Activated CD4-positive, alpha-beta memory T cell treated with anti-CD3 and anti-CD28 coated beads, Interleukin-2, amount 10 ng/mL, durations not matched to agents 7 days and 5 days (primary cell): ENCODE measurements at places on chromosomes 4 and X. TPM values are rescaled to one million over a fixed set of nuclear protein-coding genes. Genes with fewer than 3 reads are reported as not detected.

DNA sequence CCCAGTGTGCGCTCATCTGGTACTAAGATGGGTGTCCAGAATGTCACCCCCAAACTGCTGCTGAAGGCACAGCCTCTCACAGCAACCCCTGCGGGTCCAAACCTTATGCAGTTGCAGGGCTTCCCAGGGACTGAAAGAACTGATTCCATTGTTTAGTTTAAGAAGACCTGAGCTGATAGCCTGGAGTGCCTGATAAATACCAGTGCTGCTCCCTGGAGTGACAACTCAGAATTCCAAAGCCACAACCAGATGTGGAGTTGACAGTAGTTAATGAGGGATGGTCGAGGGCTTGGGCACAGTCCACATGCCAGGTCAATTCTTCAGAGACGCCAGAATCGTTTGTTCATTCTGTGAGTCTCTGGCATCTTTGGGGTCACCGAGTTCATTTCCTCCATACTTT is 71.2 kb downstream of the LNX1 start:
- H3K36me3 ChIP-seq: no peaks in the 10 kb centered on the region
- peaks cover 13% of the 10 kb centered on the region for H3K27me3 ChIP-seq
- H3K4me1 ChIP-seq: no peaks in the 10 kb centered on the region
- no peak for DNase-seq
- H3K27ac ChIP-seq: no peak overlapping the region
- no peak overlapping the region for H3K4me3 ChIP-seq

- no peak overlapping the region for H3K27ac ChIP-seq
- DNase-seq: no peak
- no peaks in the 10 kb centered on the region for H3K4me1 ChIP-seq
- H3K36me3 ChIP-seq: no peaks in the 10 kb centered on the region
- no peak overlapping the region for H3K4me3 ChIP-seq
These were observed 75.1 kb upstream of the CXorf66 start for GRCh38 chrX:140040386-140040785.

- H3K36me3 ChIP-seq: peaks cover 17% of the 10 kb centered on the region
- no peak overlapping the region for H3K27ac ChIP-seq
- peak; percentile 22 for DNase-seq
- no peak overlapping the region for H3K4me3 ChIP-seq
- H3K4me1 ChIP-seq: peaks cover 23% of the 10 kb centered on the region
These were observed 159.4 kb downstream of the ANTXR2 start for GRCh38 chr4:79913581-79913980.

GRCh38 chrX:88883200-88883599 is 136.2 kb downstream of the CPXCR1 start:
- H3K4me1 ChIP-seq: no peaks in the 10 kb centered on the region
- H3K27me3 ChIP-seq: no peaks in the 10 kb centered on the region
- H3K4me3 ChIP-seq: no peak overlapping the region
- no peak for DNase-seq
- H3K36me3 ChIP-seq: no peaks in the 10 kb centered on the region

DNA sequence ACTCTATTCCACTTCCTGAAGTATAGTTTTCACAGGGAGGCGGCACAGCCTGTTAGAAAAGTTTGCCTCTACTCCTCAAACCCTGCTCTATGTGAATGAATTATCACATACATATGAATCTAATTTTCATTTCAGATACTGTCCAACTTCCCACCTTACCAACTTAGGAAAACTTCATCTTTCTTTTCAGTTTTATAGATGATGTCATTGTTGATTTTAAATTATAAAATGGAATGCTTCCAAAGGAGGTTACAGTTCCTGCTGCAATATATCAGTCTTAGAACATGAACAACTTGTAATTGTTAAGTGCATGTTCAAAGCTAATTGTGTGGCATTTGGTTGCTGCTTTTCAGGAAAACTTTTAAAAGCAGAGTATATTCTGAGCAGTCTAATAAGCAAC is 92.4 kb downstream of the NEUROG2 start:
- DNase-seq: no peak
- no peak overlapping the region for H3K4me3 ChIP-seq
- H3K36me3 ChIP-seq: no peaks in the 10 kb centered on the region

GRCh38 chr4:87270144-87270543 is 49.7 kb upstream of the KLHL8 start:
- DNase-seq: no peak
- no peaks in the 10 kb centered on the region for H3K36me3 ChIP-seq
- peaks cover 11% of the 10 kb centered on the region for H3K27me3 ChIP-seq
- H3K4me3 ChIP-seq: no peak overlapping the region
- no peaks in the 10 kb centered on the region for H3K4me1 ChIP-seq

DNA sequence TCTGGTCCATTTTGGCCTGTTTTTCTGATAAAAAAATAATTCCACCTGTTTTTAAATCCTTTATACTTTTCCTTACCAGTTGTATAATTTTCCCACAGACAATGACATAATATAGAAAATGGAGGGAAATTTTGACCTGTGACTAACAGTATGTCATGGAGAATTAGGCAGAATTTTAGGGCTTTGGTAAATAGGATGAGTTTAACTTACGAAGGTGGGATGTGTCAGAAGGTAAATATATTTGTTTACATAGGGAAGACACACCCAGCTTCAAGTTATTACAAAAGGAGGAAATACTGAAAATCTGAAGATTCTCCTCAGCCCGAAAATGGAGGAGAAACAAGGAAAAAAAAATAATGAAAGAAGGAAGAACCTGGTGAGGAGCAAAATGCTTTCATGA is 64.6 kb upstream of the PPP3CA start:
- H3K27ac ChIP-seq: no peak overlapping the region
- no peak overlapping the region for H3K4me3 ChIP-seq
- H3K36me3 ChIP-seq: peaks cover 29% of the 10 kb centered on the region
- H3K27me3 ChIP-seq: peaks cover 7% of the 10 kb centered on the region

GRCh38 chrX:24796204-24796603 is 102.5 kb downstream of the POLA1 start:
- no peak for DNase-seq
- no peak overlapping the region for H3K4me3 ChIP-seq

DNA sequence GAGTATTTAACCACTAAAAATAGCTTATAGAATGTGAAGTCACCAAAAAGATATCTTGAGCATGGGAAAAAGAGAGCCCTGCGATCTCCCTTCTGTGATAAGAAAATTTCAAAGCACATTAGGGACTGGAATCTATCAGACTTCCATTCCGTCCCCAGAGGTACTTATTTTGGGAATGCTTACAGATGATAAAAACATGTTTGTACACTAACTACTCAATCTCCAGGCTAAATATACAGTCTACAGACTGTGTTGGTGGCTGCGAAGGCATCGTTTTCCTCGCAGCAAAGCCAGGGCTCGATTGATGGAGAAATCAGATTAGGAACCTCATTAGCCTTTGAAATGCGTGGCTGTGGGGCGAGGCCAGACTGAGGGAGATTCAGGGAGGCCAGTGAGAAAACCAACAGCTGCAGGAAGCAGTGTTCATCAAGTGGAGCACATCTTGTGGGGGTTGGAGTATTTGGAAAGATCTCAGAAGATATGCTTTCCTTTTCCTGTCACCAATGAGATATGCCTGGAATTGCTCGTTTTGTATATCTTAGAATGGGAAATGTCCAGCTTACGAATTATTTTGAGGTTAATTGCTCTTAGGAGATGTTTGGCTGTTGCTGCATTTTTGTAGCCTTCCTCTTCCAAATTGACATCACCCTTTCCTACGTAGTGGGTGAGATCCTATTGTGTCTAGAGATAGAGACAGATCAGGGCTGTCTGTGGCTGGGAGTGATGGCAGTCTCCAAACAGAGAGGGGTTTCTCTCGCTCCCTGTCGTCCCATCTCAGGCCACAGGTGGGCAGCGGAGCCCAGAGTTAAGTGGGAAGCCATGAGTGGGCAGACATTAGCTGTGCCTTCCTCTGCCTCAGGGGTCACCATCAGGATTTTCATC is 224.9 kb upstream of the FAT1 start:
- H3K4me1 ChIP-seq: no peaks in the 10 kb centered on the region
- H3K36me3 ChIP-seq: no peaks in the 10 kb centered on the region
- no peak for DNase-seq
- no peaks in the 10 kb centered on the region for H3K27me3 ChIP-seq
- H3K4me3 ChIP-seq: no peak overlapping the region

DNA sequence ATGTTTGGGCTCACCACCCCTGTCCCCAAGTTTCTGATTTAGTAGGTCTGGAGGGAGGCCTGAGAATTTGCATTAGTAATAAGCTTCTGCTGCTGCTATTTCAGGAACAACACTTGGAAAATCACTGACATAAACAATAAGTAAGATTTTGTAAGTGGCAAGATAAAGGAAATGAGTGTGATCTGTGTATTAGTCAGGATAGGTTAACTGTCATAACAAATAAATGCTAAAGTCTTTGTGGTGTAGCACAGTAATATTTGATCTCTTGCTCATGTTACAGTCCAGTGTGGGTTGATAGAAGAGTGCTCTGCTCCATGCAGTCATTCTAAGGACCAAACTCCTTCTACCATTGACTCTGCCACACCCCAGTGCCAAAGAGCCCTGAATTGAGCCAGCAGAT is 67.0 kb downstream of the NHS start:
- no peaks in the 10 kb centered on the region for H3K36me3 ChIP-seq
- no peak for DNase-seq
- H3K27me3 ChIP-seq: no peaks in the 10 kb centered on the region
- no peak overlapping the region for H3K27ac ChIP-seq
- H3K4me1 ChIP-seq: no peaks in the 10 kb centered on the region

- no peaks in the 10 kb centered on the region for H3K27me3 ChIP-seq
- no peaks in the 10 kb centered on the region for H3K36me3 ChIP-seq
- H3K4me3 ChIP-seq: no peak overlapping the region
- no peak for DNase-seq
- no peaks in the 10 kb centered on the region for H3K4me1 ChIP-seq
- no peak overlapping the region for H3K27ac ChIP-seq
These were observed 219.2 kb downstream of the KIT start for GRCh38 chr4:54877006-54877405.

- peak within 1 kb of the TSS; percentile 32 for H3K4me3 ChIP-seq
- H3K4me1 ChIP-seq: peaks cover 5% of the 10 kb centered on the region
- peaks cover 44% of the 10 kb centered on the region for H3K27me3 ChIP-seq
These were observed at the start of gene SLIT2 for GRCh38 chr4:20251796-20252655. Gene SLIT2 (plus strand): TSS chr4:20251905. CDS start chr4:20253816, 1,911 bp downstream.

- no peak for DNase-seq
- no peaks in the 10 kb centered on the region for H3K36me3 ChIP-seq
- H3K4me1 ChIP-seq: no peaks in the 10 kb centered on the region
- H3K27me3 ChIP-seq: no peaks in the 10 kb centered on the region
These were observed 47.0 kb downstream of the ASIC5 start for GRCh38 chr4:155819066-155819465.

- H3K4me1 ChIP-seq: peaks cover 30% of the 10 kb centered on the region
- DNase-seq: no peak
- peaks cover 36% of the 10 kb centered on the region for H3K27me3 ChIP-seq
- H3K27ac ChIP-seq: no peak overlapping the region
These were observed 31.8 kb downstream of the CPLX1 start for GRCh38 chr4:793941-794621.

DNA sequence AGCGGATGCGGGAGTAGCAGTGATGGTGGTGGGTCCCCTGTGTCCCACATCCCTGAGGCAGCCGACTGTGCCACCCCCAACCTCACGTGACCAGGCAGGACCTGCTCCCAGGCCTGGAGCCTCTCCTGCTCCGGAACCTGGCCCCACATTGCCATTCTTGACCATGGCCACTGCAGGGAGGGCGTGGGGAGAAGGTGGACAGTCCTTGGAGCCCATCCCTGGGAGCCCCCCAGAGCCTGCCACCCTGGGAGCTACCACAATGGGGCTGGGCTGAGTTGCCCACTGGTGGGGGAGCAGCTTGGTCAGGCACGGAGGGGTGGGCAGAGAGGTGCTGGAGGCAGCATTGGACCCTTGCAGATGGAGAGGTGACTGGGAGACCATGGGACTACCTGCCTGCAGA is 36.8 kb downstream of the TMPRSS11A start:
- H3K27ac ChIP-seq: no peak overlapping the region
- H3K36me3 ChIP-seq: no peaks in the 10 kb centered on the region
- H3K27me3 ChIP-seq: peaks cover 8% of the 10 kb centered on the region
- no peaks in the 10 kb centered on the region for H3K4me1 ChIP-seq
- no peak for DNase-seq

DNA sequence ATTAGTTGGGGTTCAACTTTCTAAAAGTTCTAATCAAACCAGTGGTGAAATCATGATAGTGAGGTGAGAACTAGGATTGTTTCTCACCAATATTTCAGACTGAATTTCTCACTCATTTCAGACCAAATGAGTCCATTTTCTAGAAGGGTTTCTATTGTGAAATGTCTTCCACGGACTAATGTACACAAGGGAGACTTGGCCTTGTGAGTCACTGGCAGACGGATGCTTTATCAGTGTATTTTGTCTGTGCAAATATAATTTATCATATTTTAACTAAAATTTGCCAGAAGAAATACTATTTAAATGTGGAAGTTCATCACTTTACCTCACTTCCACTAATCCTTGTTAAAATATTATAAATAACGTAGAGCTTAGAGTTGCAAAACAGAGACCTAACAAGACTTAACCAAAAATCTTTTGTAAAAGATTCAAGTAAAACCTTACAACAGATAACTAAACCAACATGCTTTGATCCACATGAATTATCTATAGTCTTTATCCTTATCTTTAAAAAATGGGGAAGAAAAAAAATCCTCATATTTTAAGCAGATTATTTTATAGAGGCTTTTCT is 506.0 kb upstream of the FAM241A start:
- no peak overlapping the region for H3K27ac ChIP-seq
- no peak overlapping the region for H3K4me3 ChIP-seq
- no peak for DNase-seq
- peaks cover 2% of the 10 kb centered on the region for H3K27me3 ChIP-seq
- no peaks in the 10 kb centered on the region for H3K4me1 ChIP-seq
- no peaks in the 10 kb centered on the region for H3K36me3 ChIP-seq

DNA sequence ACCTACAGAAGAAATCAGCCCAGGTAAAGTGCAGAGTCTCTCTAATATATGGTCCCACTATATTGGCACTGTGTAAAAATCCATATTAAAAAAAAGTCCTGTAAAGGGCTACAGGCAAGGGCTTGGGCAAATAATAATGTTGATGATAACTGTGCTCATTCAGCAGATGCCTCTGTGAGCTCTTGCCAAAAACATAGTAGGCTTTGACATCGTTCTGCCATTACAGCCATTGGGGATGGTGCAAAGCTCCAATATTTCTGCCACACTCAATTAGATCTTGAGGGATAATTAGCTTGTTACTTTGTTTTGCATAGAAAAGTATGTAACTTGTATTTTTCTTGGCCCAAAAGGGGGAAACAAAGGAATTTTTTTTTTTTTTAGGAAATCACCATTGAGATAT is 645.5 kb upstream of the FAM241A start:
- no peaks in the 10 kb centered on the region for H3K4me1 ChIP-seq
- H3K36me3 ChIP-seq: no peaks in the 10 kb centered on the region
- no peak overlapping the region for H3K27ac ChIP-seq
- DNase-seq: no peak
- no peak overlapping the region for H3K4me3 ChIP-seq
- no peaks in the 10 kb centered on the region for H3K27me3 ChIP-seq

The PABPC4L gene
- not detected for total RNA-seq

The SOWAHD gene
- 1.9 TPM for total RNA-seq

The CFAP299 gene
- not detected for total RNA-seq

The TRIM75 gene
- total RNA-seq: not detected

The EMD gene
- 66.0 TPM for total RNA-seq

The NDST3 gene
- not detected for total RNA-seq

The UCP1 gene
- not detected for total RNA-seq

The ZNF518B gene
- total RNA-seq: 23.5 TPM

The SMR3B gene
- total RNA-seq: not detected

The TAB3 gene
- 20.8 TPM for total RNA-seq

The SEPTIN11 gene
- total RNA-seq: 21.4 TPM

The FAM236C gene
- not detected for total RNA-seq
